Activated naive CD8-positive, alpha-beta T cell treated with anti-CD3 and anti-CD28 coated beads for 36 hours (primary cell): ENCODE measurements at places on chromosomes 2 and 18. TPM values are rescaled to one million over a fixed set of nuclear protein-coding genes. Genes with fewer than 3 reads are reported as not detected.
A peak's percentile ranks its signal among the peaks of the same experiment; 100 is the strongest.

The FAM98A gene
- 74.3 TPM for total RNA-seq

The SPP2 gene
- not detected for total RNA-seq

DNA sequence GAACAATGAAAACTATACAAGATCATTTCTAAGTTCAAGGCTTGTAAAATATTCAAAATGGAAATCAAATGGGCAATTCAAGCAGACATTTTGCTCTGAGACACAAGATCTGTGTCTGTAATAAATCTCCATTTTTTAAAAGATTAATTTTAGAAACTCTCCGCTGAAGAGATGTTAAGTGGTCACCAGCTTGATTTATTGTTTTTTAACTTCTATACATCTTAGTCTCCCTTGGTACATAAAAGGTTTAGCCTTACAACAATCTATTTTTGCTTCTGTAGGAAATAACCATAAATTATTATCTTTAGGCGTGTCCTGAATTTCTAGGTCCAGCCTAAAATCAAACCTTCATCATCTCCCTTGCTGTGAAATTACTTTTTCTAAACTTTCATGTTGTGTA lies 553.6 kb downstream of the NRXN1 start:
- no peak for DNase-seq

The ACMSD gene
- total RNA-seq, result not detected

The SLC14A1 gene
- 1.4 TPM for total RNA-seq

DNA sequence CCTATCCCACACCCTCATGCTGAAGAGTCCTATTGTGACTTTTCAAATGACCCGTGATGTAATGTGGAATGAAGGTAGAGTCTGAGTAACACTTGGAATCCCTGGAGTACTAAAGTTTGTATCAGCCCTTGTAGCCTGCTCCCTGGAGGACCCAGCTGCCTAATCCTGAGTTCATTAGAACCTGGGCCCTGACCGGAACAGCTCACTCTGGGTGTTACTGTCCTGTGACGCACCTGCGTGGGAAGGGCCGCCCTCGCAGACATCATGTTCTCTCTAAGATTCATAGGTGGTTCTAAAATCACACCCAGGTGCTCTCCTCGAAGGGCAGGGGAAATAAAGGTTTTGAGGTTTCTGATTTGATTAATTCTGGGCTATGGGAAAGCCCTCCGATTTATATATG lies 62.3 kb downstream of the NCK2 start:
- DNase-seq, result no peak

DNA sequence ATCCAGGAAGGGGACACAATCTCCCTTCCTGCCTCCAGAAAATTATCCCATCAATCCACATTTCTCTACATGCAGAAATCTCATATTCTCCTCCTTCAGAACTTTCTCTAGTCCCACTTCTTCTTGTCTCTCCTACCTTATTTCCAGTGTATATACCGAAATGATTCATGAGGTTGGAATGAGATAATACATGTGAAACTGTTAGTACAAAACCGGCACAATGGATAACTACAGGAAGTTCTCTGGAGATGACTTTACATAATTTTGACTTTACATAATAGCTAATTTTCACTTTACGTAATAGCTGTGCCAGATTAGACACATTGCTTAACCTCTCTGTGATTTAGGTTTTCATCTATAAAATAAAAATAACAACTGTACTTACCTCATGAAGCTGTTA lies 801.3 kb downstream of the ERBB4 start:
- DNase-seq, result no peak

The SESTD1 gene
- total RNA-seq, result 4.4 TPM

- DNase-seq, result no peak
Measured at GRCh38 chr2:28419443-28420270, 27.0 kb downstream of the FOSL2 start.

GRCh38 chr18:52391810-52392559 lies 52.0 kb downstream of the DCC start:
- no peak for DNase-seq

DNA sequence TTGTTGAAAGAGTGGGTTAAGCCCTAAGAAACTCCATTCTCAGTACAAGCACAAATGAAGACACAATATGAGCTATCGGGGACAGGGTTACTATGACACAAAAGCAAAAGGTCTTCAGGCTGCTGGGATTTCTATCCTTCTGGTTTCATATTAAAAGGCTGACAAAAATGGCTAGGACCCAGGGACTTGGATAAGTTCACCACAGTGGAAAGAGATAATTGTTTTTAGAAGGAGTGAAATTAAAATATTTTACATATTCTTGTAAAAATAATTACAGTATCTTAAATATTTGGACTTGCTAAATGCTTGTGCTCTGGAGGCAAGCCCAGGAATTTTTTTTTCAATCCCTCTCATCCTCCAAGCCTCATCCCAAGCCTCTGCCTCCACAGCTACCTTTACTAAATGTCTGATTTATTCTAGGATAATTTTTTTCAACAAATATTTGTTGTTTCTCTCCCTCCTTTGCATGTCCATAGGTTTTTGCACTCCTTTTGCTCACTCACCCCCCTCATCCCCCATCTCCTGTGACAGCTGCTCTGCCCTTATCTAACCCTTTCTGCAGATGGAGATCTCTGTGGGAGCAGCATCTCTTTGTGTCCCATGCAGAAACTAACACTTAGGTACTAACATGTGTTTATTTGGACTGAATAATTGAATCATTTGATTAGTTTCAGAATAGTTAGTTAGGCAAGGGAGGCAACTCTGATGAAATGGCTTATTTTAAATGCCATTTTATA lies 47.8 kb upstream of the NABP1 start:
- no peak for DNase-seq

DNA sequence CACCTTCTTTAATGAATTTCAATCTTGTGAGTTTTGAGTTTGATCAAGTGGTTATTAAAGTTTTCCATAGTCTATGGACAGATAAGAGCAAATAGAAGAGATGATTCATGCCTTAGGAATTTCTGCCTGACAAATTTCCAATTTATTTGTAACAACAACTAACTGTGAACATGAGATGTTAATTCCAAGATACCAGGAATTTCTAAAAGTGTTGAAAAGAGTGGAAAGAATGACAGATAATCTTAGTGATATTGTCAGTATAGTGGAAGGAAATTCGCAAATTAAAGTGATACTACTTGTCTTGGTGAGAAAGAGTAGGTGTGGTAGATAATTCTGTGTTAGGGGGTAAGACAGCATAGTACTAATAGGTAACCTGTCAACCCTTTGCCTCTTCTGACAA lies 82.4 kb downstream of the AGPS start:
- no peak for DNase-seq

DNA sequence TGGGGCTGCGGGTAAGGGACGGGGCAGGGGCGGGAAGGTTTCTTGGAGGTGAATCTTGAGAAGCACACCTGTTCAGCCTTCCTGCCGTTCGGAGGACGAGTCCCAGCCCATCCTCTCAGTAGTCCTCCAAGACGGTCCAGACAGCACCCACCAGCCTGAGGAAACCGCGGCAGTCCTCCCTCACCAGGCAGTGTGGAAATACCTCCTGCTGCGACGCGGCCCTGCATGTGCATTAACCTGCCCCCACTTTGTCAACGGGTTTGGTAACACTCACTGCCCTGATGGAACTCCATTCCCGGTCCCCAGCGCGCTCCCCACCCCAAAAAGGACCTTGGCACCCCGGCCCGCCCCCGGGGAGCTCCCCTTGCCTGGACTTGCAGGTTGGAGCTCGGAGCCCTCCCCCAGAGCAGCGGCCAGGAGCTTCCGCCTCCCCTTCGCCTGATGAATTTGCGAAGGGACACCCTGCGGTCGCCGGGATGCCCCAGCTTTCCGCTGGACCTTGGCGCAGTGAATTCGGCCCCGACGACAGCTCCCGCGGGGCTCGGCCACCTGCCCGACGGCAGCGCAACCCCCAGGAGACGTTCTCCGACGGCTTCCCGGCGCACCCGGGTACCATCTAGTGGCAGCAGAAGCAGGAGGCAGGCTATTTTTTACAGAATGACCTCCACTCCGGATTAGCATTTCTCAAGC lies 31.5 kb downstream of the ACVR1C start:
- peak; percentile 61 for DNase-seq

- no peak for DNase-seq
Measured at GRCh38 chr2:149375801-149376361, 45.5 kb downstream of the LYPD6 start.

The GPR155 gene
- 9.4 TPM for total RNA-seq

GRCh38 chr2:51093016-51093415 lies 61.1 kb upstream of the NRXN1 start:
- no peak for DNase-seq

DNA sequence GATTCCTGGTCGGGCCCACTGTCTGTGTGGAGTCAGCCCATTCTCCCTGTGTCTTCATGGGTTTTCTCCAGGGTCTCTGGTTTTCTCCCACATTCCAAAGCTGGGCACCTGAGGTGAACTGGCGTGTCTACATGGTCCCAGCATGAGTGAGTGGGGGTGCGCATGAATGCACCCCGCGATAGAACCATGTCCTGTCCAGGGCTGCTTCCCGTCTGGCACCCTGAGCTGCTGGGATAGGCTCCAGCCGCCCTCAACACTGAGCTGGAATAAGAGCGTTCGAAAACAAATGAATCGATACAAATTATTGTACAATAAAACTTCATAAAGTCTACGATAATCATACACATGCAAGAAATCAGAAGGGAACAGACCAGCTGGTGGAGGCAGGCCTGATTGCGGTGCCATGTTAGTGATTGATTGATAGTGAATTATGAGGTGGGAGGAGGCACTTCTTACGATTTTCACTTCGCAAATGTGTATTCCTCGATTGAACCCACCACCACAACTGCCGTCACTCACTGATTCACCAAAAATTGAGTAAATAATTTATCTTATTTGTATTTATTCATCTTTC lies 186.6 kb downstream of the MGAT5 start:
- no peak for DNase-seq

The CRYGD gene
- total RNA-seq, result not detected

The AMER3 gene
- total RNA-seq, result not detected

The NFATC1 gene
- total RNA-seq, result 98.5 TPM

- no peak for DNase-seq
Measured at GRCh38 chr2:36530178-36530982, 67.6 kb downstream of the FEZ2 start.

- DNase-seq, result no peak
Measured at GRCh38 chr2:102291319-102292075, 19.9 kb upstream of the IL1RL1 start.

GRCh38 chr2:127110985-127111384 lies 4.0 kb upstream of the BIN1 start:
- no peak for DNase-seq

The EVX2 gene
- not detected for total RNA-seq

The ZNF804A gene
- not detected for total RNA-seq

The DSC3 gene
- 0.46 TPM for total RNA-seq

The REG1B gene
- not detected for total RNA-seq

- no peak for DNase-seq
Measured at GRCh38 chr2:170307052-170307451, 129.1 kb downstream of the MYO3B start.
